ENCODE measurements at places on chromosomes 5 and 9. TPM values are rescaled to one million over a fixed set of nuclear protein-coding genes. Genes with fewer than 3 reads are reported as not detected.

LCN12 gene
- not detected for total RNA-seq

DBH gene
- total RNA-seq, result not detected

TNFSF15 gene
- total RNA-seq, result 2.8 TPM

PCDHGB7 gene
- total RNA-seq, result 1.4 TPM

ACSL6 gene
- 0.14 TPM for total RNA-seq

PCDHGA1 gene
- total RNA-seq, result 0.43 TPM

GABRA6 gene
- total RNA-seq, result not detected

LRRC19 gene
- not detected for total RNA-seq

NIPAL4 gene
- total RNA-seq, result 39.0 TPM

ITGA1 gene
- 1.4 TPM for total RNA-seq

LIX1 gene
- total RNA-seq, result not detected

PTGES gene
- total RNA-seq, result 11.0 TPM

SLC27A6 gene
- total RNA-seq, result 0.34 TPM

CTSV gene
- 25.6 TPM for total RNA-seq

TPPP gene
- 2.7 TPM for total RNA-seq

NDST1 gene
- 19.5 TPM for total RNA-seq

CD74 gene
- 2.4 TPM for total RNA-seq

C9orf50 gene
- not detected for total RNA-seq
